Suprapubic skin (tissue), 4 donors: ENCODE measurements at places on chromosomes 3 and 15. TPM values are rescaled to one million over a fixed set of nuclear protein-coding genes. Genes with fewer than 3 reads are reported as not detected.

The CPA3 gene
- 2.3 TPM for total RNA-seq

DNA sequence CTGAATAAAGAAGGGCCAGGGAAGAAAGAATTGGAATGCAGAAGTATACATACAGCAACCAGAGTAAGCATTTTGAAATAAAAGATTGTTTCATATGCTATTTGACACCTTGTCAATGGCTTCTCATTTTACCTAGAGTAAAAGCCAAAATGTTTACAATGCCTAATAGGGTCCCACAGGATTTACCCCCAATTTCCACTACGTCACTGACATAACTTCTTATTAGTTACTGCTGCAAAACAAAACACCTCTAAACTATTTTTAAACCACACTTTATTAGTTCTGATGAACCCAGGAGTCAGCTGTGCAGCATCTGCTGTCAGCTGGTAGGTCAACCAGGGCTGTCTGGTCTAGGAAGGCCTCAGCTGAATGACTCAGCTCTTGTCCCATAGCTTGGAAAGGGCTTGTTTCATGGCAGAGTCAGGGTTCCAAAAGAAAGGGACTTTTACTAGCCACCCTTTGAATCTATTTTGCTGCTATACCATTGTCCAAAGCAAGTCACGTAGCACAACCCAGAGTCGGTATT, 945.1 kb downstream of the EPHA3 start:
- H3K27me3 ChIP-seq: no peaks in the 10 kb centered on the region
- H3K36me3 ChIP-seq: no peaks in the 10 kb centered on the region
- H3K4me1 ChIP-seq: no peaks in the 10 kb centered on the region
- DNase-seq: no peak

DNA sequence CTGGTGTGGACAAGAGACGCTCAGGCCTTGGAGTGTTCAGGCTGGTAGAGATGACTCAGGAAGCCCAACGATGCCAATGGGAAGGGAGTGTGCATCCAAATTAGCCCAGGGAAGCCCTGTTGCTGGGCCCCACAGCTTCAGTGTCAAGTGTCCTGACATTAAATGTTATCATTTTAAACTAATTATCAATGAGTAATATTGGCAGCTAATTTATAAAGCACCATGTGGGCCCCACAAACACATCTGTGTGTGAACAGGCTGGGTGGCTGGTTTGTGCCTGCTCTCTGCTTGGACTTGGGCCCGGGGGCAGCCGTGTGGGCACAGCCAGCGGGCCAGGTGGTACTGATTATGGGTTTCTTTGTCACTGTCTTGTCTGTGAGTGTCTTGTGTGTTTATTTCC, 15.0 kb downstream of the FBLN2 start:
- no peak for DNase-seq
- peaks cover 39% of the 10 kb centered on the region for H3K4me1 ChIP-seq
- H3K27ac ChIP-seq: no peak overlapping the region
- H3K4me3 ChIP-seq: no peak overlapping the region

- no peaks in the 10 kb centered on the region for H3K36me3 ChIP-seq
- H3K4me3 ChIP-seq: no peak overlapping the region
- no peaks in the 10 kb centered on the region for H3K4me1 ChIP-seq
- no peak for DNase-seq
- H3K27me3 ChIP-seq: no peaks in the 10 kb centered on the region
These were observed 78.5 kb downstream of the TCF12 start for GRCh38 chr15:56996746-56997470.

GRCh38 chr3:32467333-32468070, 35.1 kb downstream of the CMTM6 start:
- H3K4me3 ChIP-seq: peak overlapping the region; percentile 45
- H3K4me1 ChIP-seq: peaks cover 19% of the 10 kb centered on the region
- H3K27ac ChIP-seq: no peak overlapping the region
- DNase-seq: no peak
- no peaks in the 10 kb centered on the region for H3K36me3 ChIP-seq

The RPLP1 gene
- total RNA-seq: 951 TPM

The CKMT1A gene
- total RNA-seq: 51.0 TPM

DNA sequence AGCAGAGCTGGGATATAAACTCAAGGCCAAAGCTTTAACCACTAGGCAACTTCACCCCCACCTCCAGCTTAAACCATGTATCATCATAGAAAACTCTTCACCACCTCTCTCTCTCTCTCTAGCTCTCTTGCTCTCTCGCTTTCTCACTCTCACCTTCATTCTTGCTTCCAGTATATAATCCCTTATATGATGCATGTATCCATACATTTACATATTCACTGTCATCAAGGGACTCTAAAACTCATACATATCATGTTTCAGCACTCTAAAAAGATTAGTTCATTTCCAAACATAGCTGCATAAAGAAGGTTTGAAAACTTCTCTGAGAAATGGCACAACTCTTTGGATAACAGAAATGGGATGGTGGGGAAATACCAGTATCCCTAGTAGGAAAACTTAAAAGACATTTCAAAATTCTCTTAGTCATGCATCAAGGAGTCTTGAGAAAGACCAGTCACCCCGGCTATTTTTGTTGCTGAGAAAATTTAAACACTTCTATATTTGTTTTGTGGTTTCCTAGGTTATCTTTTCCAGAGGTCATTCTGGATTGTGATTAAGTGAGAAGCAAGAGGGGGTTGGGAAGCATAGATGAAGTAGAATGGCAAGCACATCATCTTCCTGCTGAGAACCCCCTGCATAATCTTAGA, 447.8 kb upstream of the THBS1 start:
- H3K27me3 ChIP-seq: no peaks in the 10 kb centered on the region
- no peak overlapping the region for H3K27ac ChIP-seq
- no peak for DNase-seq
- peaks cover 4% of the 10 kb centered on the region for H3K4me1 ChIP-seq
- no peak overlapping the region for H3K4me3 ChIP-seq

The ROPN1 gene
- 6.0 TPM for total RNA-seq

The ALDH1L1 gene
- total RNA-seq: 6.8 TPM

The C3orf70 gene
- total RNA-seq: 3.6 TPM

DNA sequence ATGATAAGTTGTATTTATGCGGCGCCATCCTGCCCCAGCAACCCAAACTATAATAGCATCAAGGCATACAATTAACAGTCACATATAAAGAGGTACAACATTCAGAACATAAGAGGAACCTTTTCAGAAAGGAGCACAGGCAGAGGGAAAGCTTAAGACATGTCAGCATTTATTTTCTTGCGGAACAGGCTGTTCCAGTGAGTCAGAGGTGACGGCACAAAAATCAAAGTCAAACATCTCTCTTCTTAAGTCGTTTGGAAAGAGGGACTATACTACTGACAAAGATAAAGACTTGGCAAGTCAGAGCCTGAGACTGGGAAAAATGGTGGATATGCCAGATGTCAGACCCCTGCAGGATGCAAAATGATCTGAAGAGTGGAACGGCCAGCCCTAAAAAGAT, 128.4 kb downstream of the CTNNB1 start:
- DNase-seq: no peak
- H3K4me1 ChIP-seq: peaks cover 19% of the 10 kb centered on the region
- no peak overlapping the region for H3K4me3 ChIP-seq
- H3K36me3 ChIP-seq: no peaks in the 10 kb centered on the region

DNA sequence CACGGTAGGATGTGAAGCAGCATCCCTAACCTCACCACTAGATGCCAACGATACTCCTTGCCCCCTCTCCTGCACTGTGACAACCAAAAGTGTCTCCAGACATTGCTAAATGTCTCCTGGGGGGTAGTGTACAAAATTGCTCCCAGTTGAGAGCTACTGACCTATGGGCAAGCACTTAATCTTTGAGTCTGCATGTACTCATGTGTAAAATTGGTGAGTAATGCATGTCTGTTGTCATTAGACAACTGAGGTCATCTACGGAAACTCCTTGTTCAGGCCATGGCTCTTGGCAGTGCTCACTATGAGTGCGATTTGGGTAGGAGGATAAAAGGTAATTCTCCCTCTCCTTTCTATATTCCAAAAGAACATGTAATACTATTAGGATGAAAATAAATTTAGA, 29.2 kb downstream of the PDHB start:
- no peak for DNase-seq
- peaks cover 51% of the 10 kb centered on the region for H3K36me3 ChIP-seq
- no peaks in the 10 kb centered on the region for H3K4me1 ChIP-seq
- H3K4me3 ChIP-seq: no peak overlapping the region
- no peaks in the 10 kb centered on the region for H3K27me3 ChIP-seq

- H3K4me3 ChIP-seq: no peak overlapping the region
- no peaks in the 10 kb centered on the region for H3K27me3 ChIP-seq
- H3K36me3 ChIP-seq: no peaks in the 10 kb centered on the region
- H3K27ac ChIP-seq: no peak overlapping the region
- DNase-seq: no peak
These were observed 41.3 kb downstream of the SSR3 start for GRCh38 chr3:156513619-156514018.

DNA sequence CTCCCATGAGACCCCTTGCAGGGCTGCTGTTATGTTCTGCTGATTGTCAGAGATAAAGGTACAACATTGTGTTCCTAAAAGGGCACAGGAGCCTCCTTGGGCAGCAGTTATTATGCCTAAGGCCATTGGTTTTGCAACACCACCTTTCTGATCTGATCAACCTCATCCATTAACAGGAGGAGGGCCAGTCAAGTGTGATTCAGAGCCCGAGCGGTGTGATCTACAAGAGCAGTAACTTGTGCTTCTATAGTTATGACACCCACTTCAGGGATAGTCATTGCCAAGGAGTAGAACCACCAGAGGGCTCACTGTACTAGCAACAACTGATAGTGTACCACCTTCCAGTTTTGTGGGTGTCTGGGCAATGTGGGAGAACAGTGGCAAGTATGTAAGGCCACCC, 1457.9 kb upstream of the CADM2 start:
- H3K27ac ChIP-seq: no peak overlapping the region
- H3K4me3 ChIP-seq: no peak overlapping the region
- no peaks in the 10 kb centered on the region for H3K27me3 ChIP-seq
- no peak for DNase-seq
- no peaks in the 10 kb centered on the region for H3K4me1 ChIP-seq

DNA sequence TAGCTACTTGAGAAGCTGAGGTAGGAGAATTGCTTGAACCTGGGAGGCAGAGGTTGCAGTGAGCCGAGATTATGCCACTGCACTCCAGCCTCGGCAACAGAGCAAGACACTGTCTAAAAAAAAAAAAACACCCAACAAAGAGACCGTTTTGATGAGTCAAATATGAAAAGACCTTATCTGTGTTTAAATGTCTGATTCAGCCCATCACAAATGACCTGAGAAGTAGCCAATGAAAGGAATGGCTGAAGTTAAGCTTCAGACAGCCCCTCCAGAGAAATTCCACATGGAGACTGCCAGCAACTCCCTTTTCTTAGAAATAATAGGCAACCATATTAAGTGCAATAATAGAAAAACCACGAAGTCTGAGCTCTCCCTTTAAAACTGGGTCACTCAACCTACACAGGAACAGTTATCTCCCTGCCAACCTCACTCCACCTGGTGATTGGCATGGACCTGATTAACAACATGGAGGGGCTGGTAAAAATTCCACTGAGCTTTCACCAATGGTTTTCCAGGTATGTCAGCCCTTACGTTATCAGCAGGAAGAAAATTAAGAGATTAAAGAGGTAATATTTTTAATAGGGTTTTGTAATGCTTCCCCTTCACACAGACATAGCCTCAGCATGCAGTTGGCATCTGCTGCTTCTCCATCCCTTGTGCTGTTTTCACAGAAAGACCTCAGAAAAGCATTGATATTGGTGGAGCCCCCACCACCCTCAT, 238.1 kb upstream of the STT3B start:
- no peak for DNase-seq
- no peaks in the 10 kb centered on the region for H3K27me3 ChIP-seq

The CLDN16 gene
- 1.7 TPM for total RNA-seq

GRCh38 chr3:196596355-196596754, 27.9 kb downstream of the FBXO45 start:
- no peak overlapping the region for H3K27ac ChIP-seq
- DNase-seq: no peak
- H3K4me3 ChIP-seq: no peak overlapping the region
- no peaks in the 10 kb centered on the region for H3K4me1 ChIP-seq

DNA sequence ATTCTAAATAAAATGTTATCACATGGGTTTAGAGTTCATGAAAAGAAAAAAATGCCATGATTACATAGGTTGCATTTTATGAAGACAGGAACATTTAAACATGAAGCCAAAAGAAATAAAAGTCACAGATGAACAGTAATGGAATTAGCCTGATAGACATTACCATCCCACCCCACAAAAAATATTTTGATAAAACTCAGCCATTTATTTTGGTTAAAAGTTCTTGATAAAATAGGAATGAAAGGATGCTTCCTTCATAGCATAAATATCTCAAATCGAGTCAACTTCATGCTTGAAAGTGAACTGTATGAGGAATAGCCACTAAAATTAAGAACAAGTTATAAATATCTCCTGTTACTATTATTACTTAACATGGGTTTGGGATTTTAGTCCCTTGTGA, 101.9 kb upstream of the TMC3 start:
- no peaks in the 10 kb centered on the region for H3K4me1 ChIP-seq
- no peak overlapping the region for H3K4me3 ChIP-seq
- no peak for DNase-seq

DNA sequence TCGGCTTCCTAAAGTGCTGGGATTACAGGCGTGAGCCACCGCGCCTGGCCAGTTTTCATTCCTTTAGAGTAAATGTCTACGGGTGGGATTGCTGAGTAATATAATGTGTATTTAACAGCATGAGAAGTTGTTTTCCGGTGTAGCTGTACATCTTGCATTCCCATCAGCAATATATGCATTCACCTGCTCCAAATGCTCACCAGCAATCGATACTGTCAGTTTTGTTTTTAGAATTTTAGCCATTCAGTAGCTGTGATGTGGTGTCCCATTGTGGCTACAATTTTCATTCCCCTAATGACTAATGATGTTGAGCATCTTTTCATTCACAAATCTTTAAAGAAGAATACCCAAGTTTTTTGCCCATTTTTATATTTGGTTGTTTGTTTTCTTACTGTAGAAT, 134.8 kb upstream of the RGMA start:
- no peaks in the 10 kb centered on the region for H3K27me3 ChIP-seq
- DNase-seq: no peak
- H3K4me3 ChIP-seq: no peak overlapping the region
- no peaks in the 10 kb centered on the region for H3K4me1 ChIP-seq
- H3K36me3 ChIP-seq: no peaks in the 10 kb centered on the region
- no peak overlapping the region for H3K27ac ChIP-seq

DNA sequence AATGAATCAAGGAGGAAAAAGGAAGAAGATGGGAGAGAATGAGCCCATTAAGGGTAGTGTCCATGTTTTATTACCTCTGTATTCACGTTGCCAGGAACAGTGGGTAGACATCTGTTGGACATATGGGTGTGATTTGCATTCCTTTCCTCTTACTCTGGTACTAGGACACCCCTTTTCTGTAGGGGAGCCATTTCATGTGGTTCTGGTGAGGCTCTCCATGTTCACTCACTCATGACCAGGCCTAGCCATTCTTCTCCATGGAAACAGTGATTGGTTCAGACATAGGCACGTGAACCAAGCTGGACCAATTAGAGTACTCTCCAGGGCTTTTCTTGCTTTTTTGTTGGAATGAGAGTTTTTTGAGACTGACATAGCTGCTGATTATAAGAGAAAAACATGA, 39.6 kb upstream of the PDCD6IP start:
- no peak overlapping the region for H3K4me3 ChIP-seq
- no peaks in the 10 kb centered on the region for H3K4me1 ChIP-seq
- no peak for DNase-seq
- no peaks in the 10 kb centered on the region for H3K36me3 ChIP-seq
